ENCODE measurements at places on chromosomes 2 and 18.

GRCh38 chr2:127605691-127606263 lies 40.2 kb upstream of the GPR17 start:
- no peak for DNase-seq

- no peak for DNase-seq
These were observed 28.8 kb downstream of the ITGAV start for GRCh38 chr2:186618696-186619095.

DNA sequence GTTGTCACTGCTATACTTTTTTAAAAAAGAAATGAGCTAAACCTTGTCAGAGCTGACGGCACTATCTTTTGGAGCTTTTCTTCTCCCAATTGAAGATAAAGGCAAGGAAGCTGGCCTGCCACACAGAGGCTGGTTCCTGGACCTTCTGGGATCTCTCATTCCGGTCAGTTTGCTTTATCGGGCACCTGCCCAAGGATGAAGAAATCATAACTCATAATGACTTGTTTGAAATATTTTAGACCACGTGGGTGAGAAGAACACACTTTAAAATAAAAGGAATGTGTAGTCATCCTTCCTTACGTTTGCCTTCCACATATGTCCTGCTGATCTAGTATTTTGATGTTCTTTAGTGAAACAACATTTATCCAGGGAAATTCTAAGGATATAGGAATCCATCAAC lies 535.7 kb downstream of the DCC start:
- DNase-seq = no peak

DNA sequence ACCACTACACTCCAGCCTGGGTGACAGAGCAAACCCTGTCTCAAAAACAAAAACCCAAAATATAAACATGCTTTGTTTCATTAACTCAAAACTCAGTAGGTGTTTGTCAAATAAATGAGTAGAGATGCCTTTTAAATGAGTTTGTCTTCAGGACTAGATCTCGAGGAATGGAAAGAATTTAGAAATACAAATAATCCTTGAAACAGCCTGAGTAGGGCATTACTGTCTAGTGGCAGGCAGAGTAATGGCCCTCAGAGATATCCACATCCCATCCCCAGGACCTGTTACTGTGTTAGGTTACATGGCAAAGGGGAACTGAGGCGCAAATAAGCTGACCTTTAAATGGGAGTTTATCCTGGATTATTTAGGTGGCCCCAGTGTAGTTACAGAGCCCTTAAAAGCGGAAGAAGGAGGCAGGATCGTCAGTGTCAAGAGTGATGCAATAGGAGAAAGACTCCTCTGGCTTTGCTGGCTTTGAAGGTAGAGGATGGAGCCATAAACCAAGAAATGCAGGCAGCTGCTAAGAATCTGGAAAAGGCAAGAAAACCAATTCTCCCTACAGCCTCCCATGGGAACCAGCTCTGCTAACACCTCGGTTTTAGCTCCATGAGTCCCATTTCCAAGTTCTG lies 63.0 kb downstream of the CABLES1 start:
- no peak for DNase-seq

GRCh38 chr18:75201282-75202270 lies 7.4 kb downstream of the PTGR3 start:
- DNase-seq = no peak

DNA sequence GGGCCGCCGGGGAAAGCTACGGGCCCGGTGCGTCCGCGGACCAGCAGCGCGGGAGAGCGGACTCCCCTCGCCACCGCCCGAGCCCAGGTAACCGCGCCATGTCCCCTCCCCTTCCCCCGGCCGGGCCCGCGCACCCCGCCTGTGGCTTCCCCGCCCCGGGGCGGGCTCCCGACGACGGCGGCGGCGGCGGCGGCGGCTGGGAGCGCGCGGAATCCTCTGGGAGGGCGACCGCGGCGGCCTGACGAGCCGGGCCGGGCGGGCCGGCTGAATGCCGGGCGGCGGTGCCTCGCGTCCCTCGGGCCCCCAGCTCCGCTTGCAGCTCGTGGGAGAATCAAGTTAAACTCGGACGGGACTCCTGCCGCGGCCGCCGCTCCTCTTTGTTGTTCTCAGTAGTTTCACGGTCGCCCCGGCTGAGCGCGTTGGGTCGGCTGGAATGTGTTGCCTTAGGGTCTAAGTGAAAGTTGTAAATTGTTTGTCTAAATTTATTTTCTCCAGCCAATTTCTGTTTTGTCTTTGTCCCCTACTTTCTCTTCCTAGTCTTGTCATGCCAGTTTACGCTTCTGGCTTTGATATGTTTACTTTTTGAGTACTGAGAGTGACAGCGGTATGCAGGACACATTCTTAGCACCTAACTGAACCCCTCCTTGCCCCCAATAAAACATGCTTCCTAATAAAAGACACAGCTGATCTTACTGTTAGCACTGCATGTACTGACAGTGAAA lies 685 bp downstream of the SMAD4 start:
- DNase-seq = peak; percentile 76

DNA sequence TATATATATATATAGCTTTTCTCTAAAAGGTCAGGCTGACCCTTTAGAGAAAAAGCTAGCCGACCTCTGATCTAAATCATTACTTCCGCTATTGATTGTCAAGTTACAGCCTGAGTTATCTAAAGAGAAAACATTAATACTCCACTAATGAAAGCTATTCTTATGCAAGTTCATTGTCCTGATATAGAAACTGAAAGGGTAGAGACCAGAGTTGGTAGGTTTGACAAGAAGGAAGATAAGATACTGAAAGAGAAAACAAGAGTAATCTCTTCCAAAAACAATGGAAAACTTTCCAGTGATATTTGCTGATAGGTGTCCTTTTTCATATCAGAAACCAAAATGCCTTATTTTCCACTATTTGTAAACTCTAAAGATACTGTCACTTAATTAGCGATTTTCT lies 62.8 kb upstream of the SLC39A10 start:
- no peak for DNase-seq

- DNase-seq = no peak
These were observed 98.9 kb upstream of the EPC2 start for GRCh38 chr2:148545390-148546256.

DNA sequence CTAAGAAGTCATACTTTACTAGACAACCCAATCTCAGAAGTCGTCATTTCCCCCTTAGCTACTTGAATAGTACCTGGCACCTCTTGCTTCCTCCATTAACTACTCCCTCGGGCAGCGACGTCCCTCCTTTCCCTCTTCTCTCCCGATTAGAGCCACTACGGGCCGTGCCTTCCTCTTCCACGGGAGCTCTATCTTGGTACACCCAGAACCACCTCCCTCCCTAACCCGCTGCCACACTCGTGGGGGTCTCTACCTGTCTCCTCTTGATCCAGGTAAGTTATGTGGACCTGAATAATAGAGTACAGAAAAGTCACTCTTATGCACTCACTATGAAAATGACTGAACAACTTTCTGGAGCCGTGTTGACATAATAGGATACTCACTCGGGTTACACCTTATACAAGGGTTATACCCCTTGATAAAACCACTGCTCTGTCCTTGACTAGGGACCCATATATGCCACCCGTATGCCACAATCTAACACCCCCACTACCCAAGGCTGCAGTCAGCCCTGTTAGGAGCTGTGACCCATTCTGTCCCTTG lies 595 bp upstream of the HDHD2 start:
- no peak for DNase-seq

GRCh38 chr18:70194227-70194890 lies 11.1 kb downstream of the RTTN start:
- DNase-seq = no peak

DNA sequence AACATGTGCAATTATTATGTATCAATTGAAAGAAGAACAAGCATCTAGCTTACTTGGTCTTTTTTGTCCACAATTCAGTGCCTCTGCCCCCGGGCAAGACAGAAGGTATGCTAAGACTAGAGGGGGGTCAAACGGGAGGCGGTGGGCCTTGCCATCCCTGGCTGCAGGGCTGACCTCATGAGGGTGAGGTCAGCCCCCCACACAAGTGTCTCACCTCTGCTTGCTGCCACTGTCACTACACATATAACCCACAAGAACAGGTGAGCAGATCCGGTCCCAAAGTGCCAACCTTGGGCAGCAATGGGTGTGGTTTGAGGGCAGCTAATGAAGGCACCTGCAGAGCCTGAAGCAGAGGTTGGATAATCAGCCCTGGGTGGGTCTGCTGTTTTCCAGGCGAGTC lies 71.5 kb downstream of the EDAR start:
- no peak for DNase-seq

- DNase-seq = no peak
These were observed 28.6 kb upstream of the AP1S3 start for GRCh38 chr2:223865907-223866508.

- no peak for DNase-seq
These were observed 230.5 kb upstream of the THSD7B start for GRCh38 chr2:136534811-136535210.

DNA sequence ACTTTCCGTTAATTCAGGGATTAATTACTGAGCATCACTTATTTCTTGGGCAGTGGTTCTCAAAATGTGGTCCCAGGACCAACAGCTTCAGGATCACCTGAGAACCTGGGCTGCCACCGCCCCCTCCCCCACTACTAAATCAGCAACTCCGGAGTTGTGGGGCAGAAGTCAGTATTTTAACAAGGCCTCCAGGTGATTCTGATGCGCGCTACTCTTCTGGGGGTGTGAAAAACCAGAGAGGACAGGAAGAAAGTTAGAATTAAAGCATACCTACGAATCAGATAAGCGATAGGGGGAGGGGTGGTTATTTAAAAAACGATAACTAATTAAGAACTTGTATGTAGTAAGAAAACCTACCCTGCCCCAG lies 319 bp downstream of the ZSCAN30 start:
- DNase-seq = no peak

GRCh38 chr2:233064530-233065199 lies 4.5 kb downstream of the INPP5D start:
- no peak for DNase-seq

DNA sequence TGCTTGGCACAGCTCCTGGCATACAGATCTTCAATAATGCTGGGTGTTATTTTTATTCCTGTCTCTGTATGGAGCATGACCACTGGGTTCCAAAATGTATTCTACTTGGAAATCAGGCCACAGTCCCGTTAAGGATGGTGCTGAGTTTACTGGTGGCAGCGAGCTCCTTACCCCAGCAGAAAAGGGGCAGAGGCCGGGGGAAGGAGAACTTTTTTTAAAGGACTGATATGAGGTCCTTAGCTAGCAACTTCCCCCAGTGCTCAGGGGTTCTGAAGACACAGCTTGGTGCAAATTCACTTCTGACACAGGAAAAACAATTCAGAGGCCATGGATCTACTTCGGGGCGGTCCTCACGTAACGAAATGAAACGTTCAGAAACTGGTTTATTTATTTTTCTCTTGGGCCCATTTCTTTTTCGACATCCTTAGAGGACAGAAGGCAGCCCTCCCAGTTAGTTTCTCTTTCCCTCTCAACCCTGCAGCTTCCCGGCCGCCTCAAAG lies 872 bp downstream of the RDH14 start:
- no peak for DNase-seq

DNA sequence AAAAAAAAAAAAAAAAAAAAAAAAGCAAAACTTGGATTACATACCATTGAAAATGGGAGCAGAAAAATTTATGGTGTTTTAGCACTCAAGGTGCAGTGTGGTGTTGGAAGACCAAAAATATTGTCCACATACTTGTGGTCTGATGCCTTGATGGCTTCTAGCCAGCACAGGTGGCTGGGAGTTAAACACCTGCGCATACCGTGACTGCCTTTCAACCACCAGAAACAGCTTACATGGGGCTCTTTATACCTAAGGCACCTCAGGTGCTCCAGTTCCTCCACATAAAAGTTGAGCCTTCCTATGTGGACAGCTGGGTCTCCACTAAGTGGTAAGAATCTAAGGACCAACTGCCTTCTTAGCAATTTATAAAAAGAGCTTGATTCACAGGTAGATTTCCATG lies 802.6 kb upstream of the CELF4 start:
- no peak for DNase-seq

- no peak for DNase-seq
These were observed 2.6 kb downstream of the LIPG start for GRCh38 chr18:49564518-49564834.

- no peak for DNase-seq
These were observed 88.0 kb downstream of the TPO start for GRCh38 chr2:1501038-1501851.

GRCh38 chr2:211045025-211045424 lies 488.6 kb downstream of the CPS1 start:
- no peak for DNase-seq

- no peak for DNase-seq
These were observed 41.1 kb upstream of the MYCN start for GRCh38 chr2:15899327-15899612.

DNA sequence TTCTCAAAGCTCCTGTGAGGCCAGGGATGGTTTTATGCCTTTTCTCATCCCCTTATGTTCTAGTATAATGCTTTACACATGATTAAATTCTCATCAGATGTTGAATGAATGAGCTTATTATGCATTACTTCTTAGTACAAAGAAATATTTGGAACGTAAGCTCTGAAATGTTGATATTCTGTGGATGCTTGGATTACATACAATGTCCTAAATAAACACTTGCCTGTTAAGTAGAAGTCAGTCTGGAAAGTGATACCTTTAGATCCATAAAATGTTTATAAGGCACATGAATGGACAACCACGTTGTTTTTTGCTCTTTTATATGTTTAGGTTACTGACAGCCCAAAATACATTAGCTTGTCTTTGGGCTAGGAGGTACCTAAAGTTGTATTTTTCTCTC lies 248.6 kb downstream of the NEDD4L start:
- no peak for DNase-seq

DNA sequence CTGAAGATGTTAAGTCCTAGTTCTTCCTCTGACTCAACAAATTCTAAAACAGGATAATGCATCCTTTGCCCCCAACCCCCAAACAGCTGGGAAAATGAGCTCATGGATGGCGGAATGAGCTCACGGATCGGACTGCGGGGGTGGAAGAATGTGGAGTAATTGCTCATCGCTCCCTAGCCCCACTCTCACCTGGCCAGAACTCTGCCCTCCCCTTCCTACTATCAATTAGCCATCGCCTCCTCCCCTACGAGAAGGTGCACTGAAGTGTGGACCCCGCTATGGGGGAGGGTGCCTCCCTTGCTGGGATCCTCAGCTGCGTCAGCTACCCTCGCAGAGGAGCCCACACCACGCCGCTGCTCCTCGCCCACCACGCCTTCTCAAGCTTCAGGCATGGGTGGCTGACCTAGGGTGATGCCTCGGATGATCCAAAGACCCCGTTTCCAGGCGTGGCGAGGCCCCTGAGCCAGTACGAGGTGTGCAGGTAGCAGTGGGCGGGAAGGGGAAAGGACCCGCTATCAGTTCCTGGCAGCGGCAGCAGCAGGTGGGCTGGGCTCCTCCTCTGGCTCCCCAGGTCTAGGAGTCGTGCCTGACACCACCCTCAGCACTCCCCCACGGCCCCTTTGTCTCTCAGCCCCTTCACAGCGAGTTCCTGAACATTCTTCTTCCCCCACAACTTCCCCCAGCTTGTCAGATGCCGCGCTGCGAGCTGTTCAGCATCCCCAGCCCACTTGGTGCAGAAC lies 82.1 kb upstream of the POMC start:
- peak; percentile 61 for DNase-seq

GRCh38 chr2:219219784-219220532 lies 1.2 kb upstream of the ABCB6 start:
- no peak for DNase-seq

GRCh38 chr18:46849007-46849406 lies 68.3 kb downstream of the PIAS2 start:
- no peak for DNase-seq

GRCh38 chr2:64202206-64202845 lies 58.1 kb upstream of the PELI1 start:
- DNase-seq = no peak
